ENCODE measurements at places on chromosomes 12 and 14.
A peak's percentile ranks its signal among the peaks of the same experiment; 100 is the strongest.

- no peak for DNase-seq
Observed at GRCh38 chr12:27973487-27973890, 956 bp upstream of the PTHLH start.

- no peak for DNase-seq
Observed at GRCh38 chr12:115944837-115945490, 332.5 kb downstream of the MED13L start.

- DNase-seq, result no peak
Observed at GRCh38 chr14:95134304-95134933, 22.9 kb downstream of the DICER1 start.

DNA sequence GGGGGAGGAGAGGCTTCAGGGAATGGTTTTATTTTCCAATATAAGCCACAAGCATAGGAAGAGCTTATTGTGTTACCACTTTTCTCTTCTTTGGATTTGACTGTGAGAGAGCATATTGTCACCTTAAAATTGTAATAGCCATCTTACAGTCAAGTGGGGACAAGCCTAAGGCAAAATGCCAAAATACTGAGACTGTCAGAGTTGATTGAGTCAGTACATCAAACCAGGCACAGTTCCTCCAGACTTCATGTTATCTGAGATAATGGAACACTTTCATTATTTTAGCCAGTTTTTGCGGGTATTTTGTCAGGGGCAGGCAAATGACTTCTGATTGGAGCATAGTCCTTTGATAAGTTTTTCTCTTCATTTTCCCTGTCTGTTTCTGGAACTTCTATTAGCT, 19.5 kb upstream of the NUBPL start:
- no peak for DNase-seq

- DNase-seq, result peak; percentile 30
Observed at GRCh38 chr12:49813131-49813530, 15.1 kb downstream of the NCKAP5L start.

- DNase-seq, result no peak
Observed at GRCh38 chr12:6093764-6094163, 30.7 kb downstream of the VWF start.

DNA sequence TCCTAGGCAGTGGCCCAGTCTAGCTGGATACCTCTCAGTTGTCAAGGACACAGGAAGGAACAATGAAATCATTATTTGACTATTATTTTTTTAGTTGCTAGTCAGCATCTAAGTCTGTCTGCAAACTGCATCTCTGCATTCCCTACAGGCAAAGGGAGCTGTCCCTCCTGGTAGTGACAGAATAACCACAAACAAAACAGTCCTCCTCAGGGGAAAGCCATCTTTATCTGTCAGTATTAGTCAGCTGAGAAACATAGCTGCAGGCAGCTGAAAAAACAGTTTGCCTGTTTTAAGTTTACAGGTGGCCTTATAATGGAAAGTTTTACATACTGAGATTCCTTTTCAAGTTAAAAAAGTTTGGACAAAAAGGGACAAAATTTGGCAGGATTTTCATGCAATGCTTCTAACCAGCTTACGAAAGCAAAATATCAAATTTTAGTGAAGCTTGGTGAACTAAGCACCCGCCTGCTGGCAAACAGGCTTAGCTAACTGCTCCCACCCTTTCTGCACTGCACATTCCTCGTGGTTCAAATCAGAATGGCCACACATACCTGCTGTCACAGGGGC, 29.5 kb downstream of the SLC25A21 start:
- no peak for DNase-seq

DNA sequence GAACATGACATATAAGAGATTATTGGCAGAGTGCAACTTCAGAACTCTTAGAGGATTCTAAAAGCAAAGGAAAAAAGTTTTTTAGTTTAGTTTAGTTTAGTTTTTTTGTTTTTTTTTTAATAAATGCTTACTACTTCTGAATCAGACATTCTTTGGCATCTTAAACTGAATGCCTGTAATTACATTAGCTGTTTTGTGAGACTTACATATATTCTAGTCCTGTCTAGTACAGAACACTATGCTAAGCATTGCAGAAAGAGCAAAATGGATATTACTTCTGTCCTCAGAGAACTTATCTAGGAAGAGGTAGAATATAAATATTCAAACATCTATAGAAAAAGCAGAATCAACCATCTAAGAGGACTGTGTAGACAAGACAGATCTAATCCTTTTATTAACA, 133.2 kb downstream of the RAD51B start:
- DNase-seq, result no peak

DNA sequence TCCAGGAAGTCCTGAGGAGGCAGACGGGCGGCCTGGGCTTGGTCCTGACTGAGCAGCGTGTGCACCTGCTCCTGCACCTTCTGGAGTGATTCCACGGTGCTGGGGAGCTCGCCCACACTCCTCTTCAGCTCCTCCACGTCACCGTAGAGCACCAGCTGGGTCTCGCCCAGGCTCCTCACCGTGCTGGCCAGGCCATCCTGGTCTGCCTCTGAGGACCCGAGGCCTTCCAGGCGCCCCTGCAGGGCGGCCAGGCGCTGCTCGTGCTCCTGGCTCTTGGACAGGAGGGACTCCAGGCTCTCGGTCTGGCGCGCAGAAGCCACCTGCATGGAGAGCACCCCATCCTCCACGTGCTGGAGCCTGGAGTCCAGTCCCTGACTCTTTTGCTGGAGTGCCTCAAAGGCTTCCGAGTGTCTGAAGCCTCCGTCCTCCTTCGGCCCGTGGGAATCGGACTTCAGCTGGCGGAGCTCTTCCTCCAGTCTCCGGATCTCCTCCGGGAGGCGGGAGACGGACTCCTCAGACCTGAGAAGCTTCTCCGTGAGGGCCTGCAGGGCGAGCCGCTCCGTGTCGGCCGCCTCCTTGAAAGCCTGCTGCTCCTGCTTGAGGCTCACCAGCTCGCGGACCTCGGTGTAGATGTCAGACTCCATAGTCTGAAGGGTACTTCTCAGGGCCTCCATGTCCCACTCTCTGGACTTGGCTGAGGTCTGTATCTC, 8.4 kb downstream of the CKAP4 start:
- DNase-seq, result no peak

DNA sequence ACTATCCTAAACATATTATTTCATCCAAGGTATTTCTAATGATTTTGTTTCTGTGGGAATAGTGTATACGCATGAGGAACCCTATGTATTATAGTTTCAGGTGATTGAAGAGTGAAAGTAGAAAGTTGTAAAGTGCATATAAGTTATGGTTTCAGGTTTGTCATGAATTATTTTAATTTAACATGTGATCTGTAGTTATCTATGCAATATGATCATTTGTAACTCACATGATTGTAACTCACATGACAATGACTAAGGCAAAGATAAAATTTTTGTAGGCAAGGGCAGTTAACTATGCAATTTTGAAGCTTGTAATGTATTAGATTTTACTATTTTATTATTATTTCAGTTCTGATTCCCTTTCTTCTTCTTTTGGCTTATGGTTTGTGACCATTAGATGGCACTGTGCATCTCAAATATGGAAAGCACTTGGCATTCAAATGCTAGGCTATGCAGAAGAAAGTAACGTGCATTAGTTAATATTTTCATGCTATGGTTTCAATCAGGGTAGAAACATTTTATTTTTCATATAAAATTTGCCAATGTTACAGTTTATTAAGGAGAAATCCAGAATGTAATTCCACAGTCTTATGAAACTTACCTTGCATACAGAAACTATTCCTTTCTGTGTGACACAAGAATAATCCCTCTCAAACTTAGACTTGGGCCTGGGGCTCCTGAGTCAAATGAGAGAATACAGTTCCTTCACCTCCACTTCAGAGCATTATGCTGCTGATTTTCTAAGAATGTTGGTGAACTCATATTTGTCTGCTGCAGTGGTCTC, 15.8 kb upstream of the TMEM30B start:
- DNase-seq, result peak; percentile 74

DNA sequence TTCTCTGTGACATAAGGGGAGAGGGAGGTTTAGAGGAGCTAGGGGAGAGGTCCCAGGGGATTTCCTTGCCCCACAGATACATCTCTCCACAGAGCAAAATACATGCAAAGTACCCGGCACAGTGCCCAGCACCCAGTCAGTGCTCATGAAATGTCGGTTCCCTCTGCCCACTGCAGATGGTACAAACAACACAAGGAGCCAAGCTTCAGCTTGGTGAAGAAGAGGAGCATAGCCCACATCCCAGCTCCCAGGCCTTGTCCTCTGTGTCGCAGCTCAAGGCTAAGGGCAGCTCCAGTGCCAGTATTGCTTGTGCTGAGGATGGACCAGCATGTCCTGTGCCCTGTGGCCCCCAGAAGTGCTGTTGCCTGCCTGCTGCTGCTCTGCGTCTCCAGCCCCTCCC, 35.0 kb upstream of the FKBP4 start:
- no peak for DNase-seq

GRCh38 chr12:26668847-26669246, 164.1 kb downstream of the ITPR2 start:
- no peak for DNase-seq

DNA sequence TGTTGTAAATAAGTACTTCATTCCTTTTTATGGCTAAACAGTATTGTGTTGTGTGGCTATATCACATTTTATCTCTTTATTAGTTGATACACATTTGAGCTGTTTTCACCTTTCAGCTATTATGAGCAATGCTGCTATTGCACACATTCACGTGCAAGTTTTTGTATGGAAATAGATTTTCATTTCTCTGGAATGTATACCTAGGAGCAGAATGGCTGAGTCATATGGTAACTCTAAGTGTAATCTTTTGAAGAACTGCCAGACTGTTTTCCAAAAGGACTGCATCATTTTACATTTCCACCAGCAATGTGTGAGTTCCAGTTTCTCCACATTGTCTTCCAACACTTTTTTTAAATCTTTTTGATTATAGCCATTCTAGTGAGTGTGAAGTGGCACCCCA, 134.0 kb downstream of the SRGAP1 start:
- no peak for DNase-seq

DNA sequence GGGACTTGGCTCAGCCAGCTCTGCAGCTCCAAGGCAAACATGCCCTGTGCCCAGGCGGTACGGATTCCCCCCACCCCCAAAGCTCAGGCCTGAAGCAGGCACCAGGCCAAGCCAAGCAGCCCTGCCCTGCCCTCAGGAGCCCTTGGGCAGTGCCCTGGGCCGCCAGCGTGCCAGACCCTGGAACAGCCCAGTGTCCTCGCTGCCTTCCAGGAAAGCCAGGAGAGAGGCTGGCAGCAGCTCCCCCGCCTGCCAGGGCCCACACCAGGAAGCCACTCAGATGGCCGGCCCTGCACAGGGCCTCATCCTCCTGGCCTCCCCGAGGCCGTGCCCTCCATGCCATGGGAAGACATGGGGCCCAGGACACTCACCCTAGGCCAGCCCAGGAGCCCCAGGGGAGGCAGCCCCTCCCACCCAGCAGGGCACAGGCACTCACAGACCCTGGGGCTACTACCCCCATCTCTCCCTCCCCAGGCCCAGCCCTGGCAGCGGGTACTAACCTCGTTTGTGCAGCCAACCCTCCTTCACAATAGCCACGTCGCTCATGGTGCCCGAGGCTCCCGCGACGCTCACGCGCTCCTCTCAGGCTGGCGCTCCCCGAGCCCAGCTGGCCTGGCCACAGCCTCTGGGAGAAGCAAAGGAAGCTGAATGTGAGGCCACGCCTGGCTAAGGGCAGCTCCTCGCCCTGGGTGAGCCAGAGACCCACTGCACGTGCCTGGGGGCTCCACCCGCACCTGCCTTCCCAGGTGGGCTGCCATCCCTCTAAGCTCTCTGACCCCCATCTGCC, 3.3 kb downstream of the AKT1 start:
- DNase-seq, result no peak

Data from NCI-H1417 (cell line).